ENCODE measurements at places on chromosomes 6 and 20.

DNA sequence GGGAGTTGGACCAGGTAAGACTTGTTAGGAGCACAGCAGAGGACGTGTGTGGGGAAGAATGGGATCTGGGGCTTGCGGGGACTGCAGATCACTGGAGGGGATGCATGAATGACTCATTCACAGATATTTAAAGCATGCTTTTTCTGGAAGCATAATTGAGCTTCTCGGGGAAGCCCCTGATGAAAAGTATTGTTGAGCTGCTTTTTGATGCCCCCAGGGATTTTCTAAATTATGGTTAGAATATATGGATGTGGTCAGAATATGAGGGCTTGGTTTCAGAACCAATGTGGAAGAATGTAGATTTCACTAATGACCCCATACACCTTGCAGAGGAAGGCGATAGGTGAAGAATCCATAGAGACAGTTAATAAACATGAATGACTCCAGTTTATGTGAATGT, 36.1 kb downstream of the GMPR start:
- peak; percentile 78 for DNase-seq

DNA sequence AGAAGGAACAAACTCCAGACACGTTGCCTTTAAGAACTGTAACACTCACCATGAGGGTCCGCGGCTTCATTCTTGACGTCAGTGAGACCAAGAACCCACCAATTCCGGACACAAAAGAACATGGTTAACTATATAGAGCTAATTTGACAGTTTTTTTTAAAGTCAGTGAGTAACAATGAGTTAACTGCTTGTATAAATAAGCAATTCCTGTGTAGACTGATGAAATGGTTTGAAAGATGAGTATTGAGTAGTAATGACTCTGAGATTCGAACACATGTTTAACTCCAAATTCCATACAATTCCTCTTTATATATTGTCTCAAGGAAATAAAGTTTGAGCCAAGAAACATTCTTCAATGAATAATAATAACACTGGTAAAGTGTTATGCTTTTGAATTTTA, 478.0 kb downstream of the MMUT start:
- peak; percentile 4 for DNase-seq

DNA sequence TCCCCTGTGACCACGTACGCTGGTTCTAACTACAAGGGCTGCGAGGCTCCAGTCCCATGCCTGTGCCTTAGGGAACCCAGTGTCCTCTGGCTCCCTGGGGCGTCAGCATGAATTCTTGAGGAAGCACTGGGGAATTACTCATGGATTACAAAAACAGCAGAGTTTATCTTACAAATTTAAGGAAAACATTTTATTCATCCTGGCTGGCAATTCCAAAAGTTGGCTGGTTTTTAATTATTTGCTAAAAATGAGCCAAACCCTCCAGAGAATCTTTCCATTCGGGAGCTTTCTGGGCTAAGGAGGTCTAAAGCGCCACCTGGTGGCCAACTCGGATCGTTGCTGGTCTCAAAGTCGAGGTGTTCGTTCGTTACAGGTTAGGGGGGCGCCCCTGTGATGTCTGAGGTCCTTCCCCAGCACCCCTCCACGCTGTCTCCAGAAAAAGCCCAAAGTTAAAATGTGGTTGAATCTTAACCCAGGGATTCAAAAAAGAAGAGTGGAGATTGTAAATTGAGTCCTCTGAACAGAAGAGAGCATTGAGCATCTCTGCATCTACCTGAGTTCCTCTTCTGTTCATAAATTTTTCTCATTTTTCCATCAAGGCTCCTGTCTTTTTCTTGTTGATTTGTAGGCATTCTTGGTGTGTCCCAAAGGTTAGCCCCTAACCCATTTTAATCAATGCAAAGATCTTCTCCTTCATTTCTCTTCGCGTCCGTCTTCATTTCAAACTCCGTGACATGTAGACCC, 99.4 kb downstream of the BFSP1 start:
- DNase-seq, result peak; percentile 59

DNA sequence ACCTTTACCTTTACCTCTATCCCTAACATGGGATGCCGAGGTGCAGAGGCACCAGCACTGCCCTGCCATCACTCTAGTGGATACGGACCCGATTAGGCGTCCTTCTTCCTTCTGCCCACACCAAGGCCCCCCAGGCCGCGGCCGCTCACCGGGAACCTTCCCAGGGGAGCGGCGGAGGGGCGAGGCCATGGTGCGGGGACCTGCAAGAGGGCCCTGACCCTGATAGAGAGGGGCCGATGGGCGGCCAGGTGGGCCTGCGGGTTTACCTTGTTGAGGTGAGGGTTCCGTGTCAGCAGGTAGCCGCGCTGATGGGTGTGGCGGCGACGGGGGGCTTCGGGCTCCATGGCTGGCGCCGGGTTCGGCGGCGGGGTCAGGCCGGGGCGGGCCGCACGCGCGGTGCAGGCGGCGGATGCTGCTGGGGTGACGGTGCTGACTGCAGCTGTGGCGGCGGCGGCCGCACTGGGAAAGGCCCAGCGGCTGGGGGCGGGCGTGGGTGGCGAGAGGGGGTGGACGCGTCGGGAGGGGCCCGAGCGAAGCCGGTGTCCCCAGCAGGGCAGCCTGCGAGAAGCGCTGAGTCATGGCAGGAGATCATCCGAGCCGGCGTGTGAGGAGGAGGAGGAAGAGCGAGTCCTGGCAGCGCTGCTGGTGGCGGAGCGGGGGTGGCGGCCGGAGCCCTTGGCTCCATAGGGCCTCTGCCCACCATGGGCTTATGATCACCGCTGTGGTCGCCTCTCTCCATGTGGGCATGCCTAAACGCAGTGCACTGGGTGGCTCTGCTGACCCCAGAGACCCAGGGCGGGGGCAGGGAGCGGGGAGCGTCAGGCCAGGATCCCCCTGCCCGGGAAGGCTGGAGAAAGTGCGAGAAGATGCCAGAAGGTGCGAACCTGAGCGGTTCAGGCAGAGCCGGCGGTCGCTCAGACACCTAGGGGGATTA, at the start of gene ME1:
TSS of gene ME1 (minus strand) at position 441 of the 934 bp plus-strand sequence. CDS start at position 344, 97 bp downstream.
- peak; percentile 91 for DNase-seq

DNA sequence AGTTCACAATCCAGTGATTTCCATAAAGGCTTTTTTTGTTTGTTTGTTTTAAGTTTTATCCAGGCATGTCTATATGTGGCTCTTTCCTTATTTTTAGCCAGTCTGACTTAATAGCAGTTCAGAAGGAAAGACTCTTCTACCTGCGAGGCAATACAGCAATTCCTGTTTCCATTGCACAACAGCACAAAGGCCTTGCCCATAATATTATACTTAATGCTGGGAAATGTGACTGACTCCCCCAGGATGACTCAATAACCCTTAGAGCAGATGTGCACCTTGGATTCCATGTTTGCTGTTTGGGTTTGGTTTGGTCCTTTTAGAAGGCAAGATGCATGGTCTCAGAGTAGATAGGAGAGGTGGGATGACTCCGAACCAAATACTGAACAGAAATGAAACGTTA, 184.1 kb downstream of the MTFR2 start:
- DNase-seq, result no peak

DNA sequence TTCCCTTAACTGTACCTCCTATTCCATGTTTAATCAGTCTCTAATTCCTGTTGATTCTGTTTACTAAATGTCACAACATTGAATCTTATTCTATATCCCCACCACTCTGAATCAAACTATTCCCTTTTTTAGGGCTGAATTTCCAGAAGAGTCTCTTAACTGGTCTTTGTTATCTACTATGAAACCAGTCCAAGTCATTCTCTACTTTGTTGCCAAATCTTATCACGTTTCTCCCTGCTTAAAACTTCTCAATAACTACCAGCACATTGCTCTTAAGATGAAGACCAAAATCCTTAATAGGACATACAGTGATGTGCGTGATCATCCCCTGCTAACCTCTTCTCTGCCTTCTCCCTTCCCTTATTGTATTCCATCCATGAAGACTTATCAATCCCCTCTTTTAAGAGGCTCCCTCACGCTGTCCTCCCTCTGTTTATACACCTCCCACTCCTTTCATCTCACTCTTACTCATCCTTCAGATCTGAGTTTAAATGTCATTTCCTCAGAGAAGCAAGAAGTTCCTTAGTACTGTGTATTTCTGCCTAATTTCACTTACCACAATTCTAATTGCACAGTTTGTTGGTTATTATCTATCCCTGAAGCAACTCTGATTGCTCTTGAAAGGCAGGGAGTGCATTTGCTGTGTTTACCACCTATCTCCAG, 143.0 kb upstream of the AHI1 start:
- DNase-seq, result no peak

DNA sequence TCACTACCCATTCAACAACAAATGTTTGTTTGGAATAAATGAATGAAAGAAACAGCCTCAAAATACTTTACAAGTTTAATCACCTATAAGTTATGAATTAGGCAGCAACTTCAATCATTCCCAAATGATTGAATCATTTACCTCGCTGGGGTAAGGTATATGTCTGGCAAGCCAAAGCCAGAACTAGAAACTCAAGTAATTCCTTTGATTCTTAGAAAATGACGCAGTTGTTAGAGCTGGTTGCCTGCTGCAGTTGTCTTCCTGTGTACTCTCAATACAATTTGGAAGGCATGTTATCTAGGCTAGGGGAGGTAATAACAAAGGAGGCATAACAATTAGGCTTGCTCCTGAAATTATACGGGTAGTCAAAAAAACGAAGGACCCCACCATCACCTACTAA, 160.6 kb downstream of the ATXN1 start:
- no peak for DNase-seq

DNA sequence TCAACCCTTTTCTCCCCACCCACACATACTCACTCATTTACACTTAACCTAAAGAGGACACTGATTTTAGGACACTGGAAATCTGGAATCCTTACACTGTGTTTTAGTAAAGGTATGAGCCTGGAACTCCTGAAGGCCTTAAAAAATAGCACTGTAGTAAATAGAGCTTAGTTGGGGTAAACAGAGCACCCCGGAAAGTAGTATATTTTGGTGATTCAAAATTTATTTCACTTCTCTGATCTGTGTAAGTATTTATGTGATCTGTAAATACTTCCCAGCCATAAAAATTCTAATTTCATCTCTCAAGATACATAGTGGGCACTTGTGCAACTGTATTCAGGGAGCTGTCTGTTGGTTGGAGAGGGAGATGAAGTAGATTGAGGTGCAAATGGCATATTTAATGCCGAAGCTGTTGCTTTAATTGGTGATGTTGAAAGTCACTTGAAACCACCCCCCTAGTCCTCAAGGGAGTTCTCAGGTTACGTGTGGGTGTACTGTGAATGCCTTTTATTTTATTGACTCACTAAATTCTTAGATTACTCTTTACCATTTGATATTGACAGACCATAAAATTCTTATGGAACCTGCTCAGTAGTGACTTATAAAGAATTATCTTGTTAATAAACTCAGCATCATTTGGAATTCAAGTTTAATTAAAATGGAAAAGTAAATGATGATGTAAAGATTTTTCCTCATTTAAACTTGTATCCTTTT, 154.9 kb downstream of the SOX4 start:
- DNase-seq, result peak; percentile 48

- DNase-seq, result no peak
Measured at GRCh38 chr20:19431316-19431700, 218.9 kb downstream of the SLC24A3 start.

DNA sequence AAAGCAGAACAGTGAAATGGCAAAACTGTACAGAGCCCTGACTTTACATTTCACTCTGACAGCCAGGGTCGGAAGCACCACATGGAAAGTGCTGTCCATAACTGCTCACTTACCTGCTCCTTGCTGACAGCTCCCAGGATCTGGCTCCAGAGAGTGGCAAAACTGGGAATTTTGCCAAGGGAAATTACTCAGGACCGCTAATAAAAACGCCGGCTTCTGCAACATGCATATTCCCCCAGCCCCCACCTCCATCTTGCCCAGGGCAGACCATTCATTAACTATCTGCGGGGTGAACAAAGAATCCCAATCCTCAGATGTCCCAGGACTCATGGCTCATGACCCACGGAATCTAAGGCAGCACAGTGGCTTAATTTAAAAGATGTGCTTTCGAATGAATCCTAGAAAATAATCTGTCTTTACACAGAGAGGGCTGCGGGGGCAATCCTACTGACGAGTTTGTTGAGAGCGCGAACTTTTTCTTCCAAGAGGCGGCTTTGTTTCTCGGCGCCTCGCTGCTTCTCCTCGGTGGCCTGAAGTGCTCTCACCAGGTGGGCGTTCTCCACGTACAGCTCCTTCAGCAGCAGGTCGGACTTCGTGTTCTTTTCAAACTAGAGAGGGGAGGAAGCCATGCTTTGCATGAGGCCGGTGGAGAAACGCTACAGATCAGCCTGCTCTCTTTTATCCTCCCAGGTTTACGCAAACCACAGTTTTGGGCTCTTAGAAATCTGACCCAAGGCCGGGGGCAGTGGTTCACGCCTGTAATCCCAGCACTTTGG, 45.8 kb downstream of the GINS1 start:
- peak; percentile 12 for DNase-seq

DNA sequence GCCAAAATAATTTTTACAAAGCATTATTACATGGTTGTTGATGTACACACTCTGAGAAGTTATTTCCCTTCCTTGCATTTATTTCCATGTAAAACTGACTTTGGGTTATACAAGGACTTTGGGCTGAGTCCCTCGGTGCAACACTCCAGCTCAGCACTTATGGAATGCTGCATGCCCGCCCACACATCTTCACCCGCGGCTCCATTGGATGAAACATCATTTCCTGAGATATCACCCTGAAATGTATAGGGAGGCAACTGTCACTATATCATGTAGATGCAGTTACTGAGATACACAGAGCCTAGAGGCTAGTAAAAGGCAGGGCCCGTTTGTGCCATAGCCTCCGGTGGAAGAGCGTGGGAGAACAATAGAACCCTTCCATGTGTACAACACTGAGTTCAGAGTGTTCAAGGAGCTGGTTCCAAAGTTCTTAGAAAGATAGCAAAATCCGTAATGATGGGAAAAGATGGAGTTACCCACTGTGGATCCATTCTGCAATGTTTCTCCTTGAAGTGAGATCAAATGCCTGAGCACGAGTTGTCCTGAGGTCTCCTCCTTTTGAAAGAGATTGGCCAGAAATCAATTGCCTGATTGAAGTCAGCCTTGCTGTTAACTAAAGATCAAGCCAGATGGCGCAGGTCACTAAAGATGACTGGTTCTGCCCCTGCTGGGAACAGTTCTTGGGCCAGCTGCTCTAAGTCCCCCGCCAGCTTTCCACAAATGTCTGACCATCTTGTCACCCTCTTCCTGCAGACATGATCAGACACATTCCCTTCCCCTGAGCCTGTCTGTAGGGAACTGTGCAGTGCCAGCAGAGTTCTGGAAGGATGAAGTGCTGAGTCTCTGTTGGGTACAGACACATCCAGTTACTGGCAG, 100.9 kb upstream of the IYD start:
- DNase-seq, result peak; percentile 89

- no peak for DNase-seq
Measured at GRCh38 chr20:33622705-33623365, 39.3 kb upstream of the C20orf144 start.

DNA sequence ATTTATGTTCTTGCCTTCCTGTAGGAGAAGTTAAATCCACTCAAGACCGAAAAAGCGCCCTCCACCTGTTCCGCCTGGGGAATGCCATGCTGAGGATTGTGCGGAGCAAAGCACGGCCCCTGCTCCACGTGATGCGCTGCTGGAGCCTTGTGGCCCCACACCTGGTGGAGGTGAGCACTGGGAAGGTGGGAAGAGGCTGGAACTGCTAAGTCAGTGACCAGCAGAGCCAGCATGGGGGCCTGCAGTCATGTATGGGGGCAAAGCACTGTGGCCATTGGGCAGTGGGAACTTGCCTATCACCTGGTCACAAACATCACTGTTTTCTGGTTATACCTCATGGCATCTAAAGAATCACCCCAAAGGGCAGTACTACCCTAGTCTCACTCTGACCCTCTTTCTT, 78.5 kb upstream of the PBOV1 start:
- DNase-seq, result no peak

- no peak for DNase-seq
Measured at GRCh38 chr6:20058121-20058905, 154.0 kb downstream of the MBOAT1 start.
